ENCODE measurements at places on chromosomes 1 and 21. TPM values are rescaled to one million over a fixed set of nuclear protein-coding genes. Genes with fewer than 3 reads are reported as not detected.

ITSN1 gene
- polyA plus RNA-seq: 9.5 TPM

LORICRIN gene
- not detected for polyA plus RNA-seq

PKNOX1 gene
- 12.7 TPM for polyA plus RNA-seq

NT5C1A gene
- polyA plus RNA-seq: not detected

TP73 gene
- polyA plus RNA-seq: 0.38 TPM

WLS gene
- not detected for polyA plus RNA-seq

All from K562 (cell line).